Fibroblast of skin of right biceps (primary cell): ENCODE measurements at places on chromosomes 6 and 20.

DNA sequence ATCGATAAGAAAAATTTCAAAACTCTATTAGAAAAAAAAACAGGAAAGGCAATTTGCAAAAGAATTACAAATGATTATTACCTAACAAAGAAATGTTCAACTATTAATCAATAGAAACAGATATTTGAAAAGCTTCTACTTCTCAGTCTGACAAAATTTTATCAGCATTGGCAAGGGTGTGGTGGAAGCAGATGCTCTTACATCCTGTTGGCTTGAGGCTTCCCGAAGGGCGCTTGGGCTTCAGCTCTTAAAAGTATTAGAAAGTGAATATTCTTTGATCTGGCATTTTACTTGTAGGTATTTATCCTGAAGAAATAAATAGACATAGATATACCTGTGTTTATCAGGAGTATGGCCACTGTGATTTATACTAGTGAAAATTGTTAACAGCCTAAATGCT lies 38.7 kb downstream of the SLC35D3 start:
- DNase-seq: no peak

GRCh38 chr6:147507162-147508041 lies 1.1 kb upstream of the SAMD5 start:
- DNase-seq: peak; percentile 2

DNA sequence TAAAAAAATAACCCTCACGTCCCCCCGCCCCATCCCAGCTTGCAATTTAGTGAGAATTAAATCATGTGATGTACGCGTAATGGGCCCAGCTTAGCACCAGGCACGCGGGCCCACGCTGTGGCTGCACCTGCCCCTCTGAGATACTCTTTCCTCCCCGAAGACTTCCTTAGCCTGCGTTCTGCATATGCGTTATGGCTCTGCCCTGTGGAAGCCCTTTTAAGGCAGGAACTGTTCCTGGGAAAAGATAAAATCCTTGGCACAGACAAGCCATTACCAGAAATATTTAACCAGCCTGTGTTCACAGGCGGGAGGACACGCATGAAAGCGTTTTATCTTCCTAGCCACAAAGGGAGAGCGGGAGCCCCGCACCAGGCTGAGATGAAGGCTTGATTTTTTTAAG lies 311.0 kb downstream of the LRFN2 start:
- DNase-seq: no peak

GRCh38 chr20:3106185-3106584 lies 21.7 kb upstream of the AVP start:
- DNase-seq: no peak

GRCh38 chr20:1327241-1327653 lies 1.7 kb downstream of the SDCBP2 start:
- peak; percentile 70 for DNase-seq
